ENCODE measurements at places on chromosomes 12 and 14.

GRCh38 chr12:88310069-88310468, 168.0 kb downstream of the TMTC3 start:
- no peak for DNase-seq

DNA sequence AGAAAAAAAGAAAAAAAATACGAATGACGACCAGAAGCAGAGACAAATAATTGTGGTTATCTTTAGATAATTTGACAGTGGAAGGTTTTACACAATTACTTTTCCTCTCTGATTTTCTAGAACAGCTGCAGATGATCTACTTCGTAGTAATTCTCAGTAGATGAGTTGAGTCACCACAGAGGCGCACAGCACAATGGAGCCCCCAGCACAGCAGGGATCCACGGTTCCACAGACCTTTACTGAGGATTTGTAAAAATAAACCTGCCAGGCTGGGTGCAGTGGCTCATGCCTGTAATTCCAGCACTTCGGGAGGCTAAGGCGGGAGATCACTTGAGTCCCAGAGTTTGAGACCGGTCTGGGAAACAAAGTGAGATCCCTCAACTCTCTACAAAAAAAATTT, 29.3 kb downstream of the AMN start:
- DNase-seq = no peak

DNA sequence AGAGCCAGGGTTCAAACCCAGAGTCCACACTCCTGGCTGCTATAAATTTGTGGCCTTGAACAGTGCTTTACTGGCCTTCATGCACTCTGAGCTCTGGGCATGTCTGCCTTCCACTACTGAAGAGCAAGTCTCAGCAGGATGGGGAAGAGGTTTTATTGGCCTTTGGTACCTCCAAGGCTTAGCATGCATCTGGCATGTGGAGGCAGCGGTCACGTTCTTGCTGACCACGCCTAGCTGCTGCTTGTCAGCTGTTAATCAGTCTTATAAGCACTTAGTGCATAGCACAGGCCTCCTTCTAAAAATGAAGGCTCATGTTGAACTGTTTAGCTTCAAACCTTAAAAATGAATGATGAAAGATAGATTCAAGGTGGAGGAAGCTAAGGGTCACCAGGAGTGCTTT, 177.5 kb downstream of the PELI2 start:
- no peak for DNase-seq

DNA sequence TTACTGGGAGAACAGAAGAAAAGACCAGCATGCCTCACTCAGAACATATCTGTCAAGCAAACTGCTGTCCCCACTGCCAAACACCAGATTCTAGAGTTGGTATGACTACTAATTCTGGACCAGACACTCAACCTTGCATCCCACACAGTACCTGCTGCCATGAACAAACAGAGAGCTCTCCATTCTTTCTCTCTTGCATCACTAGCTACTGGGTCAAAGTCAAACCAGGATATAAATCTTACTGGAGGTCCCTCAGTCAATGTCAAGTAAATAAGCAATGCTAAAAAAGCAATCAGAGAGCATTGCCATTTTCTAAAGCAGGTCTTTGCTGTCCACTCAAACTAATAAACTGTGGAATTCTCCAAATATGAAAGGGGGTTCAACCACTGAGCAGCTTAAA, 452.4 kb upstream of the SEL1L start:
- DNase-seq = no peak

GRCh38 chr12:25295361-25295760, 44.6 kb upstream of the KRAS start:
- DNase-seq = no peak

DNA sequence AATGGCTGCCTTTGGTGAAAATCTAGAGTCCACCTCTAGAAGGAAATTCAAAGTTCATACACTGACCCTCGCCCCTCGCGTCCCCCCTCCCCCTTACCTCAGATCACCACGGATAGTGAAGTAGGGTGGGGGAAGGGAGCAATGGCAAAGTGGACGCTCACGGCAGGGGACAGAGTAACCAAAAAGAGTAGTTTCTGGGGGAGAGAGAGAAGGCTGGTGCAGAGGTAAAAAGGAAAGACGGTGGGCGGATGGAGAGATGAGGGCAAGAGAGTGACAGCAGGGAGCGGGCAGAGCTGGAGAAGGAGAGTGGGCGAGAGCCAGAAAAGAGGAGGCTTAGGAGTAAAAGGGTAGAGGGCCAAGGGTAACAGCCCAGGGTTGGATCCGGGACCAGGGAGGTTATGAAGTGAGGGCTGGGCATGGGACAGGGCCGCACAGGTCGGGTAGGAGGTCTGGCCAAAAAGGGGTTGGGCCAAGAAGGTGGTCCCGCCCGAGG, 423 bp downstream of the ALDH6A1 start:
- DNase-seq = no peak

- no peak for DNase-seq
Measured at GRCh38 chr14:92398888-92399636, 76.1 kb downstream of the SLC24A4 start.

DNA sequence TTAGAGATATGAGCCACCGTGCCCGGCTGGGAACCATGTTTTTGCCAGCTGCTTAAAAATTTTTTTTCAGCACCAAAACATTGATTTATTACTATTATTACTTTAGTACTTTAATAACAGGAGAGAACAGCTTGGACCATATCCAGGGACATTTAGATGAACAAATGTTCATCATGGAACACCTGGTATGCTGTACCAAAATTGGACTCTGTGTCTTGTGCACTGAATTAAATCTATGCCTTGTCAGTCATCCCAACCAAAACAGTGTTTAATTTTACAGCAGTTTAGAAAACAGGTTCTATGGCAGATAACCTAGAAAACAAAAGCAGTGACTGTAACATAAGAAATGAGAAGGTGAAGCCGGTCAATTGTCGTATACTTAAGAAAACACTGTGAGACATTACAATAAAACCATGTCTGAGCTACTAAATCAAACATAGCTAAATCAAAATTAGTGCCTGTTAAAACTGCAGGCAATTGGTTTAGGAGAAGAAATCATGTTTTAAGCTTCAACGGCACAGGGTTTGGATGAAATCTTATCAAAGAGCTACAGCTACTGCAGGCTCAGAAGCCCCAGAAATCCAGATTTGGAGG, 58.2 kb upstream of the PYGL start:
- DNase-seq = no peak

GRCh38 chr12:57836442-57837375, 9.8 kb downstream of the CTDSP2 start:
- DNase-seq = peak; percentile 61

DNA sequence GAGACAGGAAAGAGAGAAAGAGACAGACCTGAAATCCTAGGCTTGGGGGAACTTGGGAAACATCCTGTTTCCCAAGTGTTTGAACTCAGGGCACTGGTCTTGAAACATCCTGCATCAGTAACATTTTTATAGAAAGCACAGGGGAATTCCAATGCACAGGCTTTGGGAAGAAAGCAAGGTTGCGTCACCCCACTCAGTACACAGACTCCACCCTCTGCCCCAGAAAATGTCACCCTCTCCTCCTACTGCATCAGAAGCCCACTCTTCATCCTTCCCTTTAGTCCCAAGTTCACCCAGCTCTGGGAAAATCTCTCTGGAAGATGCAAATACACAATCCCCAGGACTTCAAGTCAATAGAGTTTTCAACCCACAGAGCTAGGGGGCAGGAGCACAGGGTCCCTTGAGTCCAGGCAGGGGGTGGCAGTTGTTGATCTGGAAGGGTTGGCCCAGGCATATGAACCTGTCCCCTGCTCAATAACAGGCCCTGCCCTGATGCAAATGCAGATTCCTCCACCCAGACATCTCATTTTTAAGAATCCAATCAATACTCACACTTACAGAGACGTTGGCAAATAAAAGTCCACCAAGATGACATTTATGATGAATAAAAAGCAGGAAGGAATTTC, 1.7 kb downstream of the RDH16 start:
- DNase-seq = no peak

- no peak for DNase-seq
Measured at GRCh38 chr12:91901381-91902074, 244.1 kb downstream of the BTG1 start.

- no peak for DNase-seq
Measured at GRCh38 chr14:53380052-53380866, 227.1 kb upstream of the DDHD1 start.

GRCh38 chr14:79057333-79057732, 887.2 kb downstream of the NRXN3 start:
- no peak for DNase-seq

DNA sequence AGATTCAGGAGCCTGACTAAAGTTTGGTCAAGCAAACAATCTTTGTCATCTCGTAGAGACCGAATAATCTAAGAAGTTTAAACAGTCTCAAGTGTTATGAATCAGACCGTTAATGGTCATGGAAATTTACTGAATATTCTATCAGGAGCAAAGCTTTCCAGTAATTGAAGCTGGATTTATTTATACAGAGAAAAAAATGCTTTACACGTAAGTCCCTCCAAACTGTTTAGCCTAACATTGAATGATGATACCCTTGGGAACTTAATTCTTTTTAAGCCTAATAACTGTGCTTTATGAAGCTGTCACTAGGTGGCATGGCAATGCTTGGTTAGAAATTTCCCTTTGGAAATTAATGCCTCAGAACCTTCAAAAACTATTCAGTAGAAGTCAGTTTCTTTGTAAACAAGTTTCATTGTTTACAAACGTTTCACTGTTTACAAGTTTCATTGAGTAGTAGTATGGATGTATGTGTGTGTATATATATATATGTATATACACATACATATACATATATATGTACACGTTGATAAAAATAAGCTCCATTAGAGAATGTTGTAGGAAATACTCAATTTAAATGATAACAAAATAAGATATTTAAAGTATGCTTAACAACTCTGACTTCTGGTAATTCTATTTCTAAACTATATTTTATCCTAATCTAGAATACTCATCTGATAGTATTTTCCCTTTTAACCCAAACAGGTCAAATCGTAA, 32.1 kb downstream of the DEPDC4 start:
- DNase-seq = peak; percentile 19

- DNase-seq = no peak
Measured at GRCh38 chr14:30221546-30221945, 293.9 kb upstream of the PRKD1 start.

DNA sequence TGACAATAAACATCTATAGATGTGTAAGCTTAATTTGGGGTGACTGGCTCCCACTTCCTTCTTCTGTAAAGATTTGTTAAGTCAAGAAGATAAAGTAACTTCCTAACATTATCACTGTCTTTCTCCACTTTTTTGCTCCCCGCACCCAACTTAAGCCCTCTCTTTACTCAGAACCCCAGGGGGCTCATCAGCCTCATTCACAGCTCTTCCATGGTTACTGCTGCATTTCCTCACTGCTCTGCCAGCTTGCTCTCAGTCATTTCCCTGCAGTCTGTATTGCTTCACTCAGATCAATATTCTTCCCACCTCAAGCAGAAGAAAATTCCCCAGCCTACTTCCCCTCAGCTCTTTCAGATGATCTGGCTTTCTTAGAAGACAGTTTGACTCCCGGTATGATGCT, 102.0 kb downstream of the PIK3C2G start:
- no peak for DNase-seq

- no peak for DNase-seq
Measured at GRCh38 chr12:21614506-21614905, 9.9 kb upstream of the GYS2 start.

DNA sequence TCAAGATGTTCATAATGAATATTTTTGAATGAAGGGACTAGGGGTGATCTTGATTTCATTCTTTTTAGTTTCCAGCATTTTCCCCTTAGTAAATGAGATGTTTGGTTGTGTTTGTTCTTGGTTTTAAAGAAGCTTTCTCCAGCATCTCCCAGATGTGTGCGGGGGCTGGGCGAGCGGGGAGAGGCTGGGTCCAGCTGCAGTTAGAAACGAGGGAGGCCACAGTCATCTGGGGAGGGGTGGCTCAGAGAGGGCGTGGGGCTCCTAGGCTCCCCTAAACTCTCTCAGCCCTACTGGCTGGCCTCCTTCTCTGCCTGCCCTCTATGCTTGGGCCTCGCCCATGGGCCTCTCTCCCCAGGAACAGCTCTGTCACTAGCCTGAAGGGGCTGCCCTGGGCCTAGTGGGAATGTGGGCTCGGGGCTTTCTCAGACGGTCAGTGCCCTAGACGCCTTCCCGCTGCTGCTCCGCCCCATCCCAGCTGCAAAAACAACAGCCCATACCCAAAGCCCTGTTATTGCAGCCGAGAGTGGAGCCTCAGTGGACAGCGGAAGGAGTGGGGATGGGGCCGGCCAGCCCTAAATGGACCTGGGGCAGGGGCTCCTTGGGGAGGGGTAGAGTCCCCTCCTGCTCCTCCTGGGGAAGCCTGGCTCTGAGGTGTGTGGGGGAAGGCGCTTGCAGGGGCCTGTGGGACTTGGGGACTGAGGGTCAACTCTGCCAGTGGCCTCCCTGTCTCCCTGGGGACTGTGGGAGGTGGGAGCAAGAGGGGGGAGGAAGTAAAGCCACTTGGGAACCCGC, 18.3 kb upstream of the EIF2B2 start:
- no peak for DNase-seq

GRCh38 chr12:128693115-128693514, 130.6 kb downstream of the SLC15A4 start:
- DNase-seq = no peak

DNA sequence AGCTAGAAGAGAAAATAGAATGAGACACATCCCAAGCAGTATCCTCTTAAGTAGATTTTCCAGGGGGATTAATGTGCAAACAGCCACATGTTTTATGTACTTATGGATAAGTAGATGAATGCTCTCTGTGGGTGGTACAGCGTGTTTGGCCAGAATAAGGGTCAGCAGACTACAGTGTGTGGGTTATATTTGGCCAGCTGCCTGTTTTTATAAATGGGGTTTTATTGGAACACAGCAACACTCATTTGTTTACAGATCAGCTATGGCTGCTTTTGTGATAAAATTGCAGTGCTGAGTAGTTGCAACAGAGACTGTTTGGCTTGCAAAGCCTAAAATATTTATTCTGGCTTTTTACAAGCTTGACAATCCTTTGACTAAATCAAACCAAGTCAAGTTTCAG, 780.2 kb upstream of the SEL1L start:
- DNase-seq = no peak

Measured in activated CD4-positive, alpha-beta T cell treated with anti-CD3 and anti-CD28 coated beads, Interleukin-2, Interleukin-6, amounts not matched to agents 100 ng/mL and 50 ng/mL, durations not matched to agents 16 hours and 8 hours (primary cell).